Stimulated activated CD4-positive, alpha-beta T cell treated with anti-CD3 and anti-CD28 coated beads, Interleukin-2, amount 100 ng/mL, for 48 hours (primary cell): ENCODE measurements at places on chromosomes 12 and 14.
A peak's percentile ranks its signal among the peaks of the same experiment; 100 is the strongest.

DNA sequence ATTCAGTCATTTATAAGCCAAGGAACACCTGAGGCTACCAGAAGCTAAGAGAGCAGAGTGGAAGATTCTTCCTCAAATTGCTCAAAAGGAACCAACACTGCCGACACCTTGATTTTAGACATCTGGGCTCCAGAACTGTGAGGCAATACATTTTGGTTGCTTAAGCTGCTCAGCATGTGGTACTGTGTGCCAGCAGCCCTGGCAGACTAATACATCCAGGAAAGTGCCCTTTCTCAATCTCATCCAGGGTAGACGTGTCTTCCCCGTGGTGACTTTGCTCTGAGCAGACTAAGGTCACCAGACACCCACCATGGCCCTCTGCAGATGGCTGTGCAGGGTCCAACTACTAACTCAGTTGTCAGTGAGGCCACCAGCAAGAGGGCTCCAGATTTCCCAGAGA lies 122.8 kb downstream of the VRK1 start:
- no peak for DNase-seq

- peak; percentile 46 for DNase-seq
These were observed 458 bp downstream of the KHNYN start for GRCh38 chr14:24430143-24430681.

- DNase-seq, result no peak
These were observed 10.0 kb downstream of the DACT1 start for GRCh38 chr14:58647777-58648176.

DNA sequence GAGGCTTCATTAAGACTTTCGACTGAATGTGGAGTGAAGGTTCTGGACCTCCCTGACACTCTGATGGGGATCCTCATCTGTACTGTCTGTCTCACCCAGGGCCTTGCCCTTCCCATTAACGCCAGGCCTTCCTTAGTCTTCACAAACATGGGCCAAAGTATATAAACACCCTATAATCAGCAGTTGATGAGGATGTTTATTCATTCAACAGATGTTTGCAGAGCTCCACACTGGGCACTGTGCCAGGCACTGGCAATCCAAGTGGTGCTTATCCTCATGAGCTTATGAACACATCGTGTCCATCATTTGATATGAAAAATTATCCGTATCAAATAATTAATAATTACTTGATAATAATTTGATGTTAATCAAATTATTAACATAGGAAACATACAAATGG lies 454.4 kb downstream of the FUT8 start:
- DNase-seq, result no peak

DNA sequence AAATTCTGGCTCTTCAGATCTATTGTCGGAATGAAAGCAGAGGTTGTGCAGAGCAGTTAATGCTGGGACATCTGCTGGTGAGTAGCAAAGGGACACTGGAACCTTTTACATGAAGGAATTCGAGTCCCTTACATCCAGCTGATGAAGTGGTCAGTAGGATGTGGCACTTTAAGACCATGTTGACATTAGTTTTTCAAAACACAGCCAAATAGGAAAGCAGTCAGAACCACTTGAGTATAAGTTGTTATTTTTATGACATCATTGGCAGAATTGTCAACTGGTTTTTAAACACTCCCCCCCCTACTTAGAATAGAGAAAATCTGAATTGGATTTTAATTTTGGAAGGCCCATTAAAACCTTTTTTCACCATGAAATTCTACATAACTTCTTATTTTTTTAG lies 46.8 kb upstream of the AMN start:
- DNase-seq, result no peak

GRCh38 chr12:27907766-27908165 lies 64.8 kb downstream of the PTHLH start:
- no peak for DNase-seq

- no peak for DNase-seq
These were observed 461.2 kb downstream of the FLRT2 start for GRCh38 chr14:85991156-85991555.

DNA sequence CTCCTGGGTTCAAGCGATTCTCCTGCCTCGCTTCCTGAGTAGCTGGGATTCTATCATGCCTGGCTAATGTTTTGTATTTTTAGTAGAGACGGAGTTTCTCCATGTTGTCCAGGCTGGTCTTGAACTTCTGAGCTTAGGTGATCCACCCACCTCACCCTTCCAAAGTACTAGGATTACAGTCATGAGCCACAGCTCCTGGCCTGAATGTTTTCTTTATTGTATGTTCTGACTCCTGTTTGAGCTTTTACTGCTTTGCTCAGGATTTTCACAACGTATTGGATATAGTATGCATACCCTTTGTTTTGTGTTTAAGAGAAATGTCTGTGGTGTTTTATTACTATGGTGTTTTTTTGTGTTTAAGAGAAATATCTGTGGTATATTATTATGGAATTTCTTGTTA lies 37.2 kb downstream of the ATF7IP start:
- no peak for DNase-seq
